MCF 10A (cell line): ENCODE measurements at places on chromosomes 16 and 17. TPM values are rescaled to one million over a fixed set of nuclear protein-coding genes. Genes with fewer than 3 reads are reported as not detected.
A peak's percentile ranks its signal among the peaks of the same experiment; 100 is the strongest.

The NUDT16L1 gene
- total RNA-seq = 18.3 and 21.8 TPM in 2 replicates

The TP53TG3B gene
- not detected in 2 replicates for total RNA-seq

DNA sequence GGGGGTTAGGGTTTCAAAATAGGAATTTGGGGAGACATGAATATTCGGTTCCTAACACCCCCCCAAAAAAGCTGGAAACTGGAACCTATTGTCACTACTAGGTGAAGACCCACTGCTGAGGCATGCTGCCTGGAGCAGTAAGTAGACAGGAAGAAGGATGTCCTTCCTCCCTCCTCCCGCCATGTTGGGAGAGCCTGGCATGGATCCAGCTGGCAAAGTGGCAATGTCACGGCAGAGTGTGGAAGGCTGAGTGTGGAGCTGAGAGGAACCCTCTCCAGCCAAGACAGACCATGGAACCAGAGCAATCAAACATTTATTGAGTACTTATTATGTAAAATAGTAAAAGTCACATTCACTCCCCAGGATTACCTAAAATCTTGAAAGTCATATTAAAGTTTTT, 49.0 kb downstream of the CCDC182 start:
- DNase-seq = no peak

DNA sequence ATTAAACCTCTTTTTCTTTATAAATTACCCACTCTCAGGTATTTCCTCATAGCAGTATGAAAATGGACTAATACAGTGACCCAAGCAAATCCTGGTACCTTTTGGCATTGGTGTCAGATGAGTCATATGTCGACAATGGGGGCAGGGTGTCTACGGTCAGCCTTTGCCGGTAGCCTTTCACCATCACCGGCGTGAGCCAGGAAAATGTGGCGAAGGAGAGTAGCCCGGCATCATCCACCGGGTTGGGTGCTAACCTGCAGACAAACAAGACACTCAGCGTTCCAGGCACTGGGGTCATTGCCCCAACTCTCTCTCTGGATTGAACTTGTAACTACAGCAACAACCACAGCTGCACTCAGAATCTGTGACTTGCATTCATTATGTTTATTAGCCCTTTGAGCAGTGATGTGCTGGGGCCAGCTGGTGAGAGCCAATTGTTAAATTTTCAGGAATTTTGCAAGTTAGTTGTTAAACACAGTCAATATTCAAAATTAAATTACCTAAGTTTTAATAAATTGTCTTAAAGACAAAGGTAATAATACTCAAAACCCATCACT, 11.9 kb downstream of the ABCC12 start:
- DNase-seq = peak; percentile 80

GRCh38 chr17:661509-661908, 53.1 kb downstream of the VPS53 start:
- DNase-seq = no peak

- no peak for DNase-seq
Measured at GRCh38 chr17:80096561-80097021, 4.8 kb upstream of the GAA start.

DNA sequence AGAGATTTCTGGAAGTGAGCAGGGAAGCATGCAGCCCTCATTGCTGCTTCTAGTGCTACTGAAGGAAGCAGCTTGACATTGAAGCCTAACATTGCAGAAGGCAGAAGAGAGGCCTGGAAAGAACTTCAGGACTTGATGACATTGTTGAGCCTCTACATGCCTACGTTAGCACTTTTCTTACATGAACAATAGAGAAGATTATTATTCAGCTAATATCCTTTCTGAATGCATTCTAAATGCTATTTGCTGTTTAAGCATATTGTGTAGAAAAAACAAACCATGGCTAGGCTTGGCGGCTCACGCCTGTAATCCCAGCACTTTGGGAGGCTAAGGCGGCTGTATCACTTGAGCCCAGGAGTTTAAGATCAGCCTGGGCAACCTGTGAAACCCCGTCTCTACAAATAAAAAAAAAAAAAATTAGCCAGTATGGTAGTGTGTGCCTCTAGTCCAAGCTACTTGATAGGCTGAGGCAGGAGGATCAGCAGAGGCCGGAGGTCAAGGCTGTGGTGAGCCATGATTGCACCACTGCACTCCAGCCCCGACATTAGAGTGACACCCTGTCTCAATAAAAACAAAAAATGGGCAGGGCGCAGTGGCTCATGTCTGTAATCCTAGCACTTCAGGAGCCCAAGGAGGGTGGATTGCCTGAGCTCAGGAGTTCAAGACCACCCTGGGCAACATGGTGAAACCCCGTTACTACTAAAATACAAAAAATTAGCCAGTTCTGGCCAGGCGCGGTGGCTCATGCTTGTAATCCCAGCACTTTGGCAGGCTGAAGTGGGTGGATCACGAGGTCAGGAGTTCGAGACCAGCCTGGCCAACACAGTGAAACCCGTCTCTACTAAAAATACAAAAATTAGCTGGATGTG, 2.2 kb upstream of the AURKB start:
- peak; percentile 62 for DNase-seq

GRCh38 chr16:58345574-58346354, 46.5 kb upstream of the GINS3 start:
- DNase-seq = no peak

DNA sequence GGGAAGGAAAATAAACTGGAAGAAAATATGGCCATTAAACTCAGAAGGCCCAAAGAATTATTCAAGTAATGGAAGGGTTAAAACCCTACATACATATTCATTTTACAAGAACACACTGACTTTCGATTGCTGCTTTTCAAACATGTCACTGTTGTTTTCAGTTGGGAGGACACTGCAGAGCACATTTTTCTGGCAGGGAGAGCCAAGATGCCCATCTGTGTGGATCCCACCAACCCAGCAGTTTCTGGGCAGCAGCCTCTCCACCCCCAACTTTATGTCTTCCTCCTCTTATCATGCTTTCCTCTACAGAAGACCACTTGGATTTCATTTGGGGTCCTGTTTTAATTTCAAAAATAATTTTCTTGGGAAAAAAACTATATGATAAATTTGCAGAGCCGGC, 7.1 kb upstream of the CORO6 start:
- DNase-seq = no peak
